ENCODE measurements at places on chromosomes 2 and 18. TPM values are rescaled to one million over a fixed set of nuclear protein-coding genes. Genes with fewer than 3 reads are reported as not detected.

The CD8B2 gene
- 0.71 TPM for polyA plus RNA-seq

The GAL3ST2 gene
- 0.39 TPM for polyA plus RNA-seq

The LYPD6 gene
- 2.2 TPM for polyA plus RNA-seq

The MOGAT1 gene
- not detected for polyA plus RNA-seq

The ADGRF3 gene
- polyA plus RNA-seq: 1.8 TPM

The GAD1 gene
- polyA plus RNA-seq: 4.1 TPM

The MGAT4A gene
- polyA plus RNA-seq: 23.5 TPM

Measured in kidney (tissue), 22 donors.